Stimulated activated CD4-positive, alpha-beta T cell treated with anti-CD3 and anti-CD28 coated beads, TNF-alpha, amount 100 ng/mL, for 24 hours (primary cell): ENCODE measurements at places on chromosomes 7 and 10.

- no peak for DNase-seq
These were observed 1066.3 kb downstream of the CNTNAP2 start for GRCh38 chr7:147182874-147183273.

DNA sequence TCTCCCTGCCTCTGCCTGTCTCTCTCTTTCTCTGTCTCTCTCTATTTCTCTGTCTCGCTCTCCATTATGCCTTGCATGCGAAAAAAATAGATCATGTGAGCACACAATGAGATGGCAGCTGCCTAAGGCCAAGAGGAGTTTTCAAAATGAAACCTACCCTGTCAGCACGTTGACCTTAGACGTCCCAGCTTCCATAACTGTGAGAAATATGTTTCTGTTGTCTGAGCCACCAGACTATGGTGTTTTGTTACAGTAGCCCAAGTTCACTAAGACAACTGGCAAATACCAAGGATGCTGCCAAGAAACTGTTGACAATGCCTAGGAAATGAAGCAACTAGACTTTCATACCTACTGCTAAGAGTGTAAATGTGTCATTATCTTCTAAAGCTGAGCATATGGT lies 70.6 kb upstream of the PLXDC2 start:
- DNase-seq: no peak

DNA sequence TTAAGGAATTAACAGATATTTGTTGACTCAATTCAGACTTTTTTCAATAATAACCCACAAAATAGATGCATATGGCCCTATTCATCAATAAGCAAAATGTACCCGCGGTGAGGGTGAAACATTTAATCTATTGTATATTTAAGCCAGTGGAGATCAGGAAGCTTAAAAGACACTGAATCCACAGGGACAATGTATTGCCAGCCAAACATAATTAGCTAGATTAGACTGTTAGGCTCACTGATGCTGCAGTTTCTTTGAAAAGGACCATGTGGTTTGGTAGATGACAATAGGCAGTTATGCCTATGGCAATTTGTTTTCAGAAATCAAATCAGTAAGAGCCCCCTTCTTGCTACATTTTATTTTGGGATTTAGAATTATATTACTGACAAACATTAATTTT lies 87.3 kb upstream of the PLXDC2 start:
- DNase-seq: no peak

GRCh38 chr10:15730341-15730740 lies 10.6 kb upstream of the ITGA8 start:
- no peak for DNase-seq

GRCh38 chr7:47218378-47219176 lies 363.3 kb downstream of the TNS3 start:
- no peak for DNase-seq

GRCh38 chr10:118977022-118977599 lies 52.4 kb upstream of the NANOS1 start:
- no peak for DNase-seq

- DNase-seq: no peak
These were observed 8.6 kb downstream of the MARVELD1 start for GRCh38 chr10:97721871-97722780.

DNA sequence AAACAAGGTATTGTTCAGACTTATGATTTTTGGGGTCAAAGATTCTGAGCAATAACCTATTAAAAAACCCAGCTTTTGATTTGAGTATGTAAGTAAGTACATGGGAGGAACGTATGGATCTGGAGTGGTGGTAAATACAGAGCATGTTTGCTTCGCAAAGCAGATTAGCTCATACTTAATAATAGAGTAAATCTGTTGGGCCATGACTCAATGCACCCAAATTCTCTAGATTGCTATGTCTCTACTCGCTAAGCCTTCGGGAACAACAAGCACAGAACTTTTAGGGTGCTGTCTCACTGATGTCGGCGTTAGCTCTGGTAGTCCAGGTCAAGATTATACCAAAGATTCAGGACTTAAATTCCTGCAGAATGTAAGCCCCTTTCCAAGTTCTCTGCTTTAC lies 807 bp upstream of the MINPP1 start:
- DNase-seq: no peak

- DNase-seq: no peak
These were observed 40.6 kb upstream of the VKORC1L1 start for GRCh38 chr7:65832281-65832680.

DNA sequence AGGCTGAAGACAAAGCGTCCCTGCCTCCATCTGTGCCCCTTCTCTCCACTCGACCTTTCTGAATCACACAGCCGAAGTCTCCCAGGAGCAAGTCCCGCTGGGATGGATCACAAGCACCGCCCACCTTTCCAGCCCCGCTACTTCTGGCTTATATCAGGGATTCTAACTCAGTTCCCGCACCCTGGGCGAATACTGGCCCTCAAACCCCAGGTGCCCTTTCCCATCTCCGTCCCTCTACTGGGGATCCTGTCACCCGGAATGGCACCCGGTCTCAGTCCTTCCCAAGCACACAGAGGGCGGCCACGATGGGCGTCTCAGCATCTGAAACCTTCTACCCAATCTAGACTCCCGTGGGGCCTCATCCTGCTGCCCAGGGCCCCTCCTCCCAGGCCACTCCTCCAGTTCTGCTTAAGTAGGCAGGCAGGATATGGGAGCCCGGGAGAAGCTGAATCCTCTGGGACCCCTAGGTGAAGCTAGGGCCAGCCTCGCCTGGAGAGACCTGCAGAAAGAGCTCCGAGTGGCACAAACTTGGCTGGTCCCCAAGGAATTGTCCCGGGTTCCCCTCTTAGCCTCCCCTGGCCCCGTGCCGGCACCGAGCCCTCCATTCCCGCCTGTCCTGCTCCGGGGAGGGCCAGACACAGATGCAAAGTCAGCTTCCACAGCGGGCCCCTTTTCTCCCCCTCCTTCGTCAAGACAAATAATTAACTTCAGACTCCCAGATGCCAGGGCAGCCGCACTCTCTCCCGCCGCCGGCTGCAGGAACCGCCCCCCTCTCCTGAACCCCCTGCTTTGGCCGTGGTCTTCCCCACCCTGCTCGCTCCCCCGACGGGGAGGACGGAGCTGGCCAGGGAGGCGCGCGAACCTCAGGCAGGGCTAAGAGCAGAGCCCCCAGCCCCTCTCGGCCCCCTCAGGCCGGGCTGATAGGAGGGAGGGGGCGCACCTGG lies 612 bp downstream of the KCP start:
- DNase-seq: no peak

- DNase-seq: no peak
These were observed 295.3 kb downstream of the SKIDA1 start for GRCh38 chr10:21230219-21230618.

DNA sequence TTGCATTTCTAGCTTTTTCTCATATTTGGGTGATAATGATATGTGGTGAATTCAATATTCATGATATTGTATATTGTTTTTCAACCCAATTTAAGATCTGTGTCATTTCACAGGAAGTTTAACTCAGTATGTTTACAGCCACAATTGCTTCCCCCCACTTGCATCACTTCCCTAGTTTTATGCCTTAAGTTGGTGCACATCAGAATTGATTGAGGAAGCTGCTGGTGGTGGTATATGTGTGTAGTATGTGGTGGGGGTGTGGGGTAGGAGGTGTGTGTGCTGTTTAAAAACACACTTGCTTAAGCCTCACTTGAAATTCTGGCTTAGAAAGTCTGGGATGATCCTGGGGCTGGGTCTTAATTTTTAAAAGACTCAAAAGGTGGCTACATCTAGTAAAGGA lies 245.1 kb upstream of the AOAH start:
- no peak for DNase-seq

DNA sequence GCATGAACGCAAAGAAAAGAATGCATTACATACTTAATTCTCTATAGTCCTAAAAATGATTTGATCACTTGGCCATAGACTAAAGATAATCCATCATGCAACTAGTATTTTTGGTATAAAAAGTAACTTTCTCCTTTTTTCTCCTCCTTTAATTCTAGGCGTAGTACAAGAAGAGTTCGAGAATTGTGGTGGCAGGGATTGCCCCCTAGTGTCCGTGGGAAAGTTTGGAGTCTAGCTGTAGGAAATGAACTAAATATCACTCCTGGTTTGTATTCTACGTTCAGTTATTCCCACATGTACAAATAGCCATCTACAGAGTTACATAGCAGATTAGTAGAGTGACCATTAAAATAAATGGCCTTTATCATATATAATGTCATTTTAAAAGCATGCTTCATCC lies 45.5 kb upstream of the HELLS start:
- no peak for DNase-seq

- DNase-seq: no peak
These were observed 6.4 kb upstream of the PRTFDC1 start for GRCh38 chr10:24958721-24959381.

- no peak for DNase-seq
These were observed at the start of gene GLI3 for GRCh38 chr7:42236976-42237810. GLI3 (minus strand) TSS chr7:42237209; CDS start chr7:42223253, 13,956 bp downstream.

- DNase-seq: no peak
These were observed 6.1 kb downstream of the CCDC3 start for GRCh38 chr10:12995425-12995861.

- DNase-seq: no peak
These were observed 117.1 kb downstream of the ANKRD26 start for GRCh38 chr10:26983156-26983555.

- DNase-seq: no peak
These were observed 8.8 kb upstream of the SH2B2 start for GRCh38 chr7:102277901-102278300.

GRCh38 chr10:116831790-116832189 lies 17.5 kb upstream of the ENO4 start:
- DNase-seq: no peak

GRCh38 chr7:145088111-145088745 lies 252.4 kb upstream of the TPK1 start:
- DNase-seq: no peak

GRCh38 chr7:1228545-1229201 lies 4.0 kb upstream of the UNCX start:
- no peak for DNase-seq

GRCh38 chr7:102439963-102440795 lies 6.8 kb downstream of the ORAI2 start:
- no peak for DNase-seq

GRCh38 chr10:100775386-100775785 lies 30.0 kb downstream of the PAX2 start:
- DNase-seq: no peak

- DNase-seq: no peak
These were observed 22.4 kb upstream of the DRGX start for GRCh38 chr10:49418328-49418727.

DNA sequence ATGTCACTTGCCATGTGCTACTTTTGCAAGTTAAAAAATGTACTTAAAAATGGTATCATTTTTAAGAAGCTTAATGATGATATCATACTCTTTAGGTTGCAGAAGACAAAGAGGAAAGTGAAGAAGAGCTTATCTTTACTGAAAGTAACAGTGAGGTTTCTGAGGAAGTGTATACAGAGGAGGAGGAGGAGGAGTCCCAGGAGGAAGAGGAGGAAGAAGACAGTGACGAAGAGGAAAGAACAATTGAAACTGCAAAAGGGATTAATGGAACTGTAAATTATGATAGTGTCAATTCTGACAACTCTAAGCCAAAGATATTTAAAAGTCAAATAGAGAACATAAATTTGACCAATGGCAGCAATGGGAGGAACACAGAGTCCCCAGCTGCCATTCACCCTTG lies 6.1 kb downstream of the LMOD2 start:
- DNase-seq: no peak

GRCh38 chr7:154696556-154696955 lies 306.4 kb downstream of the PAXIP1 start:
- DNase-seq: no peak

DNA sequence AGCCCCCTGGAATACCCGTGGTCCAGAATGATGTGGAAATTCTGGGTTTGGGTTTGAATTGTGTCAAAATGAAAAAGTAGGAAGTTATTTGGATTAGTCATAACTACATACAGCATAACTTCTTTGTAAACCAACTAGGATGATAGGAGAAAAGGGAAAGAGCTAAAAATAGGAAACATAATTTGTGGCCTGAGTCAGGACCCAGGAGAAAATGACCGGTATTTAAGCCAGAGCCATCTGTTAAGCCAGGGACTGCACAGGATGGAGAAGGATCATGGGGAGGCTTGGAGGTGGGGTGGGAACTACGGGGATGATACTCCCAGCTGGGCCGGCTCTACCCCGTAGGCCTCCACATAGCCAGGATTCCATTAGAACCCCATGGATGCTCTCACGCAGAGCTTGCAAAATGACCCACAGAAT lies 98.6 kb downstream of the MYOF start:
- no peak for DNase-seq

DNA sequence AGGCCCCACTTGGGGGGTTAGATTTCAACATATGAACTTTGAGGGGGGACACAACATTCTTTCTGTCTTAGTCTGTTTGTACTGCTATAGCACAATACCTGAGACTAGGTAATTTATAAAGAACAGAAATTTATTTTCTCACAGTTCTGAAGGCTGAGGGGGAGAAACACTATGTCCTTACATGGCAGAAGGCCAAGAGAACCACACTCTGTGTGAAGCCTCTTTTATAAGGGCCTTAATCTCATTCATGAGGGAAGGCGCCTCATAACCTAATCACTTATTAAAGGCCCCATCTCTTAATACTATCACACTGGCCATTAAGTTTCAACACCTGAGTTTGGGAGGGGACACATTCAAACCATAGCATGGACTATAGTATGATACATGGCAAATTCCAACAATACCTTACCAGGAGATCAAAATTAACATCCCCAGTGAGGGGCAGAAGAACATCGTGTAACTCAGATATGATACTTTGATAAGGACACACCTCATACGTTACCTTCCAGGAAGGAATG lies 9.3 kb upstream of the PDLIM1 start:
- DNase-seq: no peak

DNA sequence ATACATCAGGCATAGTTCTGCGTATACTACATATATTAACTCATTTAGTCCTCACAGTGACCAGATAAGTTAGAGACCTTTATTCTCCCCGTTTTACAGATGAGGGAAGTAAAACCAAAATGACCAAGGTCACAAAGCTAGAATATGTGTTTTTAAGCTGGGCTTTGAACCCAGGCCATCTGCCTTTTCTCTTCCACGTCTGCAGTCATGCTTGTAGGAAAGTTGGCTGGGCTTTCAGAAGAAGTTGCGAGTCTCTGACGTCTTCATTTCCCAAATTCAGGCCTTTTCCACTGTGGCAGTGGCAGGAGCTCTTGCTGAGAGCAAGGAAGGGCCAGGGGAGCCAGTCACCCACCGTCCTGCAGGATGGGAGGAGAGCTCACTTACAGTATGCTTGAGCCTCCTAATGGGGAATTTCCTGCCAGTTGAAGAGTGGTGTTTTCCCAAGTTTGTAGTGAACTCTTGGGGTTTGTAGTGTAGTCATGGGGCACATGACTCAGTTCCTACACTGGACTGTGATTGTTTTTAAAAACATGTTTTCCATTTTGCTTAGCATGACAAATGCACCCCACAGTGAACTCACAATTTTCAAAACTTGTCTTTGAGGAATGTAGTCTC lies 34.2 kb downstream of the CYP17A1 start:
- DNase-seq: peak; percentile 5

- DNase-seq: no peak
These were observed 34.7 kb downstream of the FBXW4 start for GRCh38 chr10:101660256-101660655.
